ENCODE measurements at places on chromosomes 6 and 20. TPM values are rescaled to one million over a fixed set of nuclear protein-coding genes. Genes with fewer than 3 reads are reported as not detected.

- no peak for DNase-seq
- H3K36me3 ChIP-seq = no peaks in the 10 kb centered on the region
- H3K4me1 ChIP-seq = no peaks in the 10 kb centered on the region
- H3K27ac ChIP-seq = no peak overlapping the region
- no peaks in the 10 kb centered on the region for H3K27me3 ChIP-seq
- no peak overlapping the region for H3K4me3 ChIP-seq
Measured at GRCh38 chr6:135310291-135310690, 129.2 kb downstream of the MYB start.

DNA sequence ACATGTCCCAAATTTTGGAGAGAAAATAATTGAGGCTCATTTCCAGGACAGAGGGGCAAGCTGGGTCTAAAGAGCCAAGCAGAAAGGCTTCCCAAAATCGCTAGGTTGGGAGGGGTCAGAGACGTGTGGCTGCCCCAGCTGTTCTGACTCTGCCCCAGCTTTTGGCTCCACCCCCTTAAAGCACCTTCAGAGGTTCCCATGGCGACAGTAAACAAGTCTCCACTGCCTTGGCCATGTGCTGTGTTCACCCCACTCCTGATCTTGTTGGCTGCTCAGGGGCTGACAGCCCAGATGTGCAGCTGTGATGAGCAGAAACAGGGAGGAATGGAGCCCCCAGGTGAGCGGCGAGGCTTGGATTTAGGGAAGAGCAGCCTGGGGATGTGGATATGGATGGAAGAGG lies 72.8 kb upstream of the SPTLC3 start:
- DNase-seq = no peak
- no peak overlapping the region for H3K4me3 ChIP-seq
- no peaks in the 10 kb centered on the region for H3K27me3 ChIP-seq
- no peak overlapping the region for H3K27ac ChIP-seq
- no peaks in the 10 kb centered on the region for H3K4me1 ChIP-seq

- no peaks in the 10 kb centered on the region for H3K36me3 ChIP-seq
- H3K27me3 ChIP-seq = no peaks in the 10 kb centered on the region
- no peak overlapping the region for H3K27ac ChIP-seq
- no peak for DNase-seq
- no peaks in the 10 kb centered on the region for H3K4me1 ChIP-seq
Measured at GRCh38 chr6:72031471-72031870, 145.1 kb downstream of the RIMS1 start.

GRCh38 chr20:5806457-5807263 lies 56.5 kb downstream of the SHLD1 start:
- DNase-seq = no peak
- no peak overlapping the region for H3K4me3 ChIP-seq
- H3K4me1 ChIP-seq = no peaks in the 10 kb centered on the region
- no peak overlapping the region for H3K27ac ChIP-seq
- H3K27me3 ChIP-seq = no peaks in the 10 kb centered on the region

DNA sequence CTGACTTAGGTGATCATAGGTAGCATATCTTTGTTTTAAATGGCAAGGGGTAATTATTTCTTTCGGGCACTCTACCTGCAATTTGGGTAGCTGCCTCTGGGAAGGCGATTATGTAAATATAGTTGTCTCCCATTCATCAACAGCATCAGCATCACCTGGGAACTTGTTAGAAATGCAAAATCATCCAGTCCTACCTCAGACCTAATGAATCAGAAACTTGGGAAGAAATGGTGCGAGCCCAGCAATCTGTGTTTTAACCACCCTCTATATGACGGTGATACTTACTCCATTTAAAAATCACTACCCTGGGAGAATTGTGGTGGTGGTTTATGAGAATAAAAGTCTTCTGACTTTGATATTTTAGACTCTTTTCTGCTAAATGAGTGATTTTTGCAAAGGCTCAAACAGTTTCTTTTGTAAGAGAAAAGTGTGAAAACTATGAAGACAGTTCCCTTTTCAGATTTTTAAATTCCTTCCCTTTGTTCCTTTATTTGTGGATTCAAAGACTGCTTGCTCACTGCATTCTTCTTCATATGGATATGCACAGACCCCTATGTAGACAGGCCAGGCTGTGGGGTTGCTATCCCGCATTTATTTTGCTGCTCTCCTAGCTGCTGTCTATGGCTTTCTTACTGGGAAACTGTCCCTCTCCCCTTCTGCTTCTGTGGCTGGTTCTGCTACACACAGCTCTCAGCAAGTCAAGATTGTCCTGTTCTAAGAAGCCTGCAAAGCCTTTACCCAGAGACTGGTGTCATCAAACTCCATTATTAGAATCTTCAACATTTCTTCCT lies 365.3 kb downstream of the RNF144B start:
- H3K27ac ChIP-seq = peak overlapping the region; percentile 53
- H3K4me3 ChIP-seq = peak overlapping the region; percentile 8
- DNase-seq = no peak
- no peaks in the 10 kb centered on the region for H3K4me1 ChIP-seq
- H3K27me3 ChIP-seq = no peaks in the 10 kb centered on the region

DNA sequence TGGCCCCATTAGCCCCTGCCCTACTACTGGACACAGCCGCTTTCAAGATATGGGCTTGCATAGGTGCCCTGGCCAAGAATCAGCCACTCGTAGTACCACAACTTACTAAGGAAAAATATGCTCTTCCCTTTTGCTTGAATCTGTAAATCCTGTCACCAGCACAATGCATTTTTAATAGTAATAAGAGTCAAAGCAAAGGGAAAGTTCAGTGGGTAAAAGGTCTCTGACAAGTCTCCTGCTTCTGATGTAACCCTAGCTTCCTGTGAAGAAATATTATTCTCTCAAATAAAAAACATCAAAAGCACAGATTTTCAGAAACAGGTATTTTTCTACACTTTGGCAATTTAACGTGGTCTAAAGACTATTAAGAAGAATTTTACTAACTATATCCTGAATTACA lies 373.8 kb downstream of the GJA1 start:
- no peak overlapping the region for H3K4me3 ChIP-seq
- H3K27ac ChIP-seq = no peak overlapping the region
- no peak for DNase-seq

- H3K4me1 ChIP-seq = no peaks in the 10 kb centered on the region
- no peaks in the 10 kb centered on the region for H3K27me3 ChIP-seq
- peak overlapping the region; percentile 9 for H3K27ac ChIP-seq
- no peak for DNase-seq
- no peak overlapping the region for H3K4me3 ChIP-seq
Measured at GRCh38 chr20:4136078-4136966, 121.0 kb upstream of the RNF24 start.

DNA sequence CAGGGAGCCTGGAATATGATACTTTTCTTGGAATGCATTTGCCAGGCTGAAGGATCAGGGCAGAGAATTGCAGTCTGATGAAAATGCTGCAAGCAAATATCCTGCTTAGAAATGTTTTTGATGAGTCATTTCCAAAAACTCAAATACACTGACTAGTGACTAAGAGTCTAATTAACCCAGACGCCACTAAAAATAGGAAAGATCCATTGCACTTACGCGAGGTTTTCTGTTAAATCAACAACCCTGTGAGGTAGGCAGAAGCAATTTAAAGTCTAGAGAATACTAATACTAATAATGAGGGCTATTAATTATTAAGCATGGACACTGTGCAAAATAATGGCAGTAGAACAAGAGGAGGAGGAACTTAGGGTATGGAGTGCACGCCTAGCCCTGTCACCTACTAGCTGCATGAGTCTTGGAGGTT lies 130.1 kb upstream of the DOK5 start:
- H3K4me3 ChIP-seq = no peak overlapping the region
- H3K36me3 ChIP-seq = no peaks in the 10 kb centered on the region
- no peak overlapping the region for H3K27ac ChIP-seq
- no peak for DNase-seq
- no peaks in the 10 kb centered on the region for H3K27me3 ChIP-seq

DNA sequence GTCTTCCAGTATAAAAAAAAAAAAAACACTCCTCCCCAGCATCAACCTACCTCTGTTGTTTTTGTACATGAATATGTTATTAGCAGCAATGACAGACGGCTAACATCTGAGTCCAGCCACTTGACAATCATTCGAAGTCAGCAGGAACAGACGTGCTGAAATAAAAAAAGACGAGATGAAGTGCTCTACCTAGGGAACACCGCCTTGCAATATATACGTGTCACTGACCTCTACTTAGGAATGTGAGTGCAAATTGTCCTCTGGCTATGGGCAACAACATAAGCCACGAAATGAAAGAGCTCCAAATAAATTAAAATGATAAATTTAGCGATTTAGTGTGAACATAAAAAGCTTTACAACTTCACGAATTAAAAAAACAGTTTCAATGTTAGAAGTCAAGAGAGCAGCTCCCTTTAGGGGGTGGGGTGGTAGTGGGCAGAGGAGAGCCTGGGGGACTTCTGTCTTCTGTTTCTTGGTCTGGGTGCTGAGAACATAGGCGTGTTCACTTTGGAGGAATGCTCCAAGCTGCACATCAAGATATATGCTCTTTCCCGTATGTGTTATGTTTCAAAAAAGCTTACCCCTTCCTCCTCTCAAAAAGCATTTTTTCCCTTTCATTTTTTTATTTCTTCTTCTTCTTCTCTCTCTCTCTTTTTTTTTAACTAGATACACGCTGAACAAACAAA lies 23.3 kb downstream of the EDN1 start:
- no peaks in the 10 kb centered on the region for H3K36me3 ChIP-seq
- H3K27me3 ChIP-seq = no peaks in the 10 kb centered on the region
- H3K4me1 ChIP-seq = no peaks in the 10 kb centered on the region

- no peak overlapping the region for H3K4me3 ChIP-seq
- no peaks in the 10 kb centered on the region for H3K36me3 ChIP-seq
- H3K4me1 ChIP-seq = no peaks in the 10 kb centered on the region
- H3K27ac ChIP-seq = no peak overlapping the region
- DNase-seq = no peak
Measured at GRCh38 chr6:125524356-125524755, 222.6 kb upstream of the HDDC2 start.

GRCh38 chr6:70103798-70104197 lies 199.1 kb downstream of the COL9A1 start:
- H3K36me3 ChIP-seq = no peaks in the 10 kb centered on the region
- no peak for DNase-seq
- H3K27ac ChIP-seq = no peak overlapping the region
- H3K4me3 ChIP-seq = no peak overlapping the region
- H3K27me3 ChIP-seq = no peaks in the 10 kb centered on the region

- no peak for DNase-seq
- no peak overlapping the region for H3K27ac ChIP-seq
- H3K4me3 ChIP-seq = no peak overlapping the region
- H3K4me1 ChIP-seq = no peaks in the 10 kb centered on the region
Measured at GRCh38 chr6:52020945-52021570, 66.4 kb downstream of the PKHD1 start.

- DNase-seq = no peak
- H3K36me3 ChIP-seq = no peaks in the 10 kb centered on the region
- no peaks in the 10 kb centered on the region for H3K27me3 ChIP-seq
- peaks cover 11% of the 10 kb centered on the region for H3K4me1 ChIP-seq
- no peak overlapping the region for H3K27ac ChIP-seq
- no peak overlapping the region for H3K4me3 ChIP-seq
Measured at GRCh38 chr6:163533443-163533842, 118.9 kb downstream of the QKI start.

OSER1 gene
- total RNA-seq = 59.6 TPM

MYCT1 gene
- total RNA-seq = 12.5 TPM

MYL9 gene
- 72.9 TPM for total RNA-seq

STX11 gene
- total RNA-seq = 20.0 TPM

CCN6 gene
- not detected for total RNA-seq

MRAP2 gene
- 0.16 TPM for total RNA-seq

Measured in breast epithelium (tissue), 4 donors.